ENCODE measurements at places on chromosomes 5 and 9.

- DNase-seq: no peak
Observed at GRCh38 chr9:14869671-14870070, 40.6 kb downstream of the FREM1 start.

- no peak for DNase-seq
Observed at GRCh38 chr9:89526667-89527066, 28.8 kb upstream of the SEMA4D start.

- no peak for DNase-seq
Observed at GRCh38 chr5:112512901-112513300, 93.8 kb upstream of the EPB41L4A start.

DNA sequence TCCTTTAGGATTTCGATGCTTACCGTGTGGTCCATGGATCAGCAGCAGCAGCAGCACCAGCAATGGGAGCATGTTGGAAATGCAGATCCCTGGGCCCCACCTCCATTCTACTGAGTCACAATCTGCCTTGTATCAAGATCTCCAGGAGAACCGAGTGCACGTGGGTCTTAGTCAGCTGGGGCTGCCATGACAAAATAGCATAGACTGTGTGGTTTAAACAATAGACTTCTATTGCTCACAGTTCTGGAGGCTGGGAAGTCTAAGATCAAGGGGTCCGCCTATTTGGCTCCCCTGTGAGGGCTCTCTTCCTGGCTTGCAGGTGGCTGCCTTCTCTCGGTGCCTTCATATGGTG lies 1.3 kb upstream of the PROP1 start:
- no peak for DNase-seq

GRCh38 chr9:35001285-35001677 lies 11.7 kb downstream of the DNAJB5 start:
- DNase-seq: no peak

DNA sequence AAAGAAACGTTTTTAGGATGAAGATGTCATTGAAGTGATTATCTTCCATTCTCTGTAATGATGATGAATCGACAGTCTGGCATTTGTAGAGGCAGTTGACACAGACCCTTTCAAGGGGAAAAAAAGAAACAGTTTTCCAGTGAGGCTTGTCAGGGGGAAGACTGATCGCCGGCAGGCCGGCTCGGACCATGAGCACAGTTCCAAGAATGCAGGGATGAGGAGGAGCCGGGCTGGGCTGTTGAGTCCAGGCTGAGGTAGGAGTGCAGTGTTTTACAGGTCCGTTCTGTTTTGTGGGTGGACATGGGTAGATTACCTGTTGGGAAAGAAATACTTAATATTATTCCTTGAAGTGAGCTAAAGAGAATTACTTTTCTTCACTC lies 194.6 kb downstream of the AOPEP start:
- DNase-seq: no peak

GRCh38 chr9:98226957-98227356 lies 28.5 kb downstream of the TBC1D2 start:
- DNase-seq: no peak

- DNase-seq: no peak
Observed at GRCh38 chr5:42399702-42400101, 23.5 kb upstream of the GHR start.

DNA sequence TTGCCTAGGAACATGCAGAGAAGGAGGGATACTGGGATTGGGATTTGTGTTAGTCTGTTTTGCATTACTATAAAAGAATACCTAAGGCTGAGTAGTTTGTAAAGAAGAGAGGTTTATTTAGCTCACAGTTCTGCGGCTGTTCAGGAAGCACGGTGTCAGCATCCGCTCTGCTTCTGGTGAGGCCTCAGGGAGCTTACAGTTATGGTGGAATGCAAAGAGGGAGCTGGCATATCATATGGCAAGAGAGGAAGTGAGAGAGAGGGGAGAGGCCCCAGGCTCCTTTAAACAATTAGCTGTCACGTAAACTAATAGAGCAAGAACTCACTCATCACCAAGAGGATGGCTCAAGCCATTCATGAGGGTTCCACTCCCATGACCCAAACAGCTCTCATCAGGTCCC lies 27.0 kb downstream of the IL12B start:
- DNase-seq: no peak

DNA sequence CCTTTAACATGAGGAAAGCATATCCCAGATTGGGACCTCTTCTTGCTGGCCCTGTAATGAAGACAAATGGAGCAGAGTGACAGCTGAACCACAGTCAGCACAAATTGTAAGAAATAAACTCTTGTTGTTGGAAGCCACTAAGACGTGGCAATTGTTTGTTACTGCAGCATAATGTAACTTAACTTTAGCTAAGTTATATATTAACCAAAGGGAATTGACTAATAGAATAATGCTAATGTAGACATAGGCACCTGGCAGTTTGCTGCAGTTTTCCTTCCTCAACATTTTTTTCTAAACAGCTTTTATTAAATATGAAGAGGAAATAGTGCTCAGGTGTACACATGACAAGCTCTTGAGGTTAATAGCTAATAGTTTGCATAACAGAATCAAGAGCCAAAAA lies 300.7 kb upstream of the SLC30A5 start:
- no peak for DNase-seq

- no peak for DNase-seq
Observed at GRCh38 chr5:172573986-172574870, 66.8 kb upstream of the NEURL1B start.

GRCh38 chr9:96150324-96151227 lies 151.4 kb downstream of the HSD17B3 start:
- no peak for DNase-seq

DNA sequence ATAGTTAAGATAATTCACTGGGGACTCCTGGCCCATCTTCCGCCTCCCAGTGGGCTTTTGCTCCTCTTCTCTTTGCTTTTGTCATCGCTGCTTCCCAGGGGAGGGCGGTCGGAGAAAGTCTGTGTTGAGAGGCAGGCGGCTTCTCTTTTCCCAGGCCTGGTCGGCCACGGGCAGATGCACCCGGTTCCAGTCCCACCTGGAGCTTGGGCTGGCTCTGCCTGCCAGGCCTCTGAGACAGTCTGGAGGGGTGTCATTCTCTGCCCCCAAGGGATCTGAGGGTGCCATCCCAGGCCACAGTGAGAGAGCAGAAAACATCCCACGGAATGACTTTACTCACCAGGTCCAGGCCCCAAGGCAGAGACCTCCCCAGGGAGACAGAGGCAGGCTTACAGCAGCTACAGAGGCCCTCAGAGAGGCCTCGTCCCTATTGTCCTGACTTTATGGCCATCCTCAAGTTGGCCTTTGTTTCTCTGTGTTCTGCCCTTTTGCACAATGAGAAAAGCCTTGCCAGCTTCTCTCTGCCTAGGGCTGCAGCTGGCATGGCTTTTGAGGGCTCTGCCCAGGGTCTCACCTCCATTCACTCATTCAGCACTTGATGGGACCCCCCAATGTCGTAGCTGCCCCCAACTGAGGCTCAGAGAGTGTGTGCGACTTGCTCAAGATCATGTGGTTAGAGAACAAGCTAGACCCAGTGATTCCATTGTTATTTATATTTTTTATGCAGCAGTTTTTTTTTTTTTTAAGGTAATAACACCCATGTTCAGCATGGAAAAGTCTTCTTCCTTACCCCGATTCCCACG lies 44.2 kb upstream of the BOD1 start:
- DNase-seq: no peak

- no peak for DNase-seq
Observed at GRCh38 chr9:116345817-116346216, 192.2 kb downstream of the PAPPA start.

DNA sequence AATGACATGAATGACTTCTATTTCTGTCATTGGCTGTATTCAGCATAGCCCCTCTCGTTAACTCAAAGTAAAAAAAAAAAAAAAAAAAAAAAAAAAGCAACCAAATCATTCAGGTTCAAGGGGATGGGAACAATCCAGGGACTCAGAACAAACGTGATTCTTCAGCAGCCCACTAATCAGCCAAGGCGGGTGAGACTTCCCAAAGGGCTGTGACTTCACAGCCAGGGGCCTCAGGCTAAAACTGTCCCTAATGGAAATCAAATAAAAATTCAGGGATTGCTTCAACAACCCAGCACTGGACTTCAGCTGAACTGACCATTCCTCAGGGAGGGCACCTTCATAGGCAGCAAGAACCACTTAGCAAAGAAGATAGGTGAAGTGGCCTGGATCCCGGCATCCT lies 86.2 kb upstream of the FAM169A start:
- DNase-seq: no peak

DNA sequence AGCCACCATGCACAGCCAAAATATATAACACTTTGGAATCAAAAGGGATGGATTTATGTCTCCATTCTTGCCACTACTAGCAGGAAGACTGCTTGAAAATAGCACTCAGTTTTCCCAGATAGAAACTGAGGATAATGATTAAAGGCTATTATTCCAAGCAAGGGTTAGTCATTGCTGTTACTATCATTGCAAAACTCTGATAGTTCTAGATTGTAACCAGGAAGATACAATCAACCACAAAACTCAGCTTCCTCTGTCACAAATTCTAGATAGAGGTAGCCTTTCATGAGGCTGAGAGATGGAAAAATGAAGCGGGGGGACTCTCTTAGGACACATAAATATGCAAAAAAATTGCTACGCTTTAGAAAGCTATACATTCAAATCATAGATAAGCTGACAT lies 3.1 kb downstream of the ANXA1 start:
- DNase-seq: no peak

DNA sequence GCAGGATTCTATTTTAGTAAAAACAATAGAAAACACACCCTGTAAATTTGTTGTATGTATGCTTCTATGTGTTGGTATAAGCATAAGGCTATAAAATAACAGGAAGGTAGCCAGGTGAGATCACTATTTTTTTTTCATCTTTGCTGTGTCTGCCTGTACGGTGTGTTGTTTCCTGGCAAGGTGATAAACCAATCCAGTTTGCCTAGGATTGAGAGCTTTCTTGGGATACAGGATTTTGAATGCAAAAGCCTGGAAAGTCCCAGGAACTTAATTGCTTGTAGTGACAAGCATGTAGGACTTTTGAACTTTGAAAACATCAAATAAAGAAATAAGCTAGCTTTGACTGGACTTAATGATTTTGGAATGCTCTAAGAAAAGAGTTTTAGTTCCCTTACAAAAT lies 83.3 kb upstream of the RORB start:
- no peak for DNase-seq

Measured in GM12892 (cell line).